ENCODE measurements at places on chromosomes 1 and 21. TPM values are rescaled to one million over a fixed set of nuclear protein-coding genes. Genes with fewer than 3 reads are reported as not detected.

DNA sequence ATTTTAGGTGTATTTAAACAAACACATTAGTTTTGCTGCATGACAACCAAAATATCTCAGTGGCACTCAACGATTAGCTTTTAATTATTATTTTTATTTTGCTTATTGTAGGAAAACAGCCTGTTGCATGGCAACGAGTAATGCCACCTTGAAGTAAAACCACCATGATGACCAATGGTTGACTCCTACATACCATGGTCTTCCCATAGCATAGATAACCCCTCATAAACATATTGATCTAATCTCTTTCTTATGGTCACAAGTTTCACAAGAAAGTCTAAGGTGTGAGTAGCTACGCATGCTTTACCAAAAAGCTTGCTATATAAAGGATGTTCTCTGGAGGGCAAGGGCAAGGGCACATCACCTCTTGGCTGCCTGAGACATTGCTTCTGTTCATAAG, 61.5 kb upstream of the PTBP2 start:
- DNase-seq = no peak

Gene CCDC28B
- 53.3 TPM for polyA plus RNA-seq

DNA sequence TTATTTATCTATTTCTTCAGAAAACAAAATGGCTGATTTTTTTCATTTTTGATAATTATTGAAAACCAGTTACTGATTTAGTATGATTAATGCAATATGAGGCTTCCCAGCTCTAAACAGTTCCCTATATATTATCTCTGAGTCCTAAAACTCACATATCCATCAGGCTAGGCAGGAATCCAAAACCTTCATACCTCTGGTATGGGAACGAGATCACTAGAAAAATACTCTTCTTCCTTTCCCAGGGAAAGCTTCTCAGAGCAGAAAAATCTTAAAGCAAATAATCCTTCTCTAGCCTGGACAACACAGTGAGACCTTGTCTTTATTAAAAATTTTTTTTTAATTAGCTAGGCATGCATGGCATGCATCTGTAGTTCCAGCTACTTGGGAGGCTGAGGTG, 42.5 kb downstream of the KDM5B start:
- DNase-seq = no peak

DNA sequence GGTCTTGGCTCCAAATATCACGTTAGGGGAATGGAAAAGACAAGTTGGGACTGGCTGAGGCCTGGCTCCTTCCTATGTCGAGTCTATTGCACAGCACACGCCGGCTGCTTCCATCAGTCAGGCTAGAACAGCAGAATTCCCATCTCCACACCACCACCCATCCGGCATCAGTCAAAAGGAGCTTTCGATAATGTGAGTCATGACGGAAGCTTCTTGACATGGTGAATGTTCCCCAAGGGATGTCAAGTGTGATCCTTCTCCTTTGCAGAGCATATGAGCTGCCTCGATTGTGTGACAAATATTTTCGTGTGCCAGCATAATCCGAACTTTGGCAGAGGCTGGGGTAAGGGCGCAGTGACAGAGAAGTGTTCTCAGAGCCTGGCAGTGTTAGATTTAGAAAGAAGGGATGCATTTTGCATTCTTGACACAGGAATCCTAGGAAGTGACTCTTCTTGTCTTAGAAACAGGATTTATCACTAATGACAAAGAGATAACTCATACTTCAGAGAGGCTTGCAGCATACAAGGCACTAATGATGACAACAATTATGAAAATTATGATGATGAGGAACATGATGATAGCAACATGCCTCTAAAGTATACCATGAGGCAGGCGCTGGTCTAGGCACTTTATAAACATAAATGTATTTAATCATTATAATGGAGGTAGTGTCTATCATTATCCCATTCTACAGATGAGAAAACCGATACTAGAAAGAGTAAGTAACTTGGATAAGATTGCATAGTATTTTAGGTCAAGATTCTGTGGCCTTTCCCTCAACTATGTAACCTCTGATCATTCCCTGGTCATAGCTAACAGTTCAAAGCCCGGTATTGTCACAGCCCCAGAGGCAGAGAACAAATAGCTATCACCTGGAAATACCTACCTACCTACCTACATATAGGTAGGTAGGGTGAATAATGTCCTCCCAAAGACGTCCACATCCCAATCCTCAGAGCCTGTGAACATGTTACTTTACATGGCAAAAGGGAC, 135.0 kb downstream of the KCNJ6 start:
- DNase-seq = no peak

DNA sequence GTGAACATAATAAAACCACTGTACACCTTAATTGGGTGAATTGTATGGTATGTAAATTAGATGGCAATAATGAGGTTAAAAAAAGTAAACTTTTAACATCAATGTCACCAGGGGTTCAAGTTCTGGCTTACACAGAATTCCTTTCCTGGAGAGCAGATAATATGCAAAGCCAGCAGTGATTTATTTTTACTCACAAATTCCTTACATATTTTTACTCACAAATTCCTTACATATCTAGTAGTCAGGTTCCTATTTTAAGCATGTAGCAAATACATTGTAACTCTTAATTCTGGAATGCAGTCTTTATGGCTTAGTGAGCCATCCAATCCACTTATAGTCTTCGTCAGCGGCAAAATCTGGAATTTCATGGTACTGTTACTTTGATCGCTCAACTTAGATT, 1.3 kb upstream of the UBE4B start:
- DNase-seq = no peak

DNA sequence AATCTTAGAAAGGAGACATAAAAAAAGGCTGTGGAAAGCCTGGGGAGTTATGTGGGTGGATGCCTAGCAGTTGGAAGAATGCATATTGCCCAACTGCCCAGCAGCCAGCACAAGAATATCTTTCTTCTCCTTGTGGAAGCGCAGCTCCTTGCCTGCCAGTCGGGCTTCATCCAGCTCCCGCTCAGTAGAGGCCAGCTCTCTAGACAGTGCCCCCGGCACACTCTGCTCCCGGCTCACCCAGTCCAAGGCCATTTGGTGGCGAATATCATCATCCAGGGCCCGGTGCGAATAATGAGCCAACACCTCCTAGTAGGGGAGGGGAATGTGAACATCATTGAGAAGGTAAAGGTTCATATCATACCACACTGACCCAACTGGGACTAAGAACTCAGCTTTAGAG, 9.0 kb upstream of the RBM8A start:
- no peak for DNase-seq

DNA sequence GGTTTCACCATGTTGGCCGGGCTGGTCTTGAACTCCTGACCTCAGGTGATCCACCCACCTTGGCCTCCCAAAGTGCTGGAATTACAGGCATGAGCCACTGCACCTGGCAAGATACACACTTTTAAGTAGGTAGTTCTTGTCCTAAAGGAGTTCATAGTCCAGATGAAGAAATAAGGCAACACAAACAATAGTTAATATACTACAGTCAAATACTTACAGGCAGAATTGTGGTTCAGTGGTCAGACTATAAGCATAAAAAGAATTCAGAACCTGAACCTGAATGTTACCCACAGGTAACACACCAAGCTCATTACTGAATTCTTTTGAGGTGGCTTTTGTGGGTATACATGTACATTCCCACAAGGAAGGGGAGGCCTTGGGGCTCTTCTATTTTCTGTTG, 1.8 kb downstream of the SDHB start:
- DNase-seq = no peak

DNA sequence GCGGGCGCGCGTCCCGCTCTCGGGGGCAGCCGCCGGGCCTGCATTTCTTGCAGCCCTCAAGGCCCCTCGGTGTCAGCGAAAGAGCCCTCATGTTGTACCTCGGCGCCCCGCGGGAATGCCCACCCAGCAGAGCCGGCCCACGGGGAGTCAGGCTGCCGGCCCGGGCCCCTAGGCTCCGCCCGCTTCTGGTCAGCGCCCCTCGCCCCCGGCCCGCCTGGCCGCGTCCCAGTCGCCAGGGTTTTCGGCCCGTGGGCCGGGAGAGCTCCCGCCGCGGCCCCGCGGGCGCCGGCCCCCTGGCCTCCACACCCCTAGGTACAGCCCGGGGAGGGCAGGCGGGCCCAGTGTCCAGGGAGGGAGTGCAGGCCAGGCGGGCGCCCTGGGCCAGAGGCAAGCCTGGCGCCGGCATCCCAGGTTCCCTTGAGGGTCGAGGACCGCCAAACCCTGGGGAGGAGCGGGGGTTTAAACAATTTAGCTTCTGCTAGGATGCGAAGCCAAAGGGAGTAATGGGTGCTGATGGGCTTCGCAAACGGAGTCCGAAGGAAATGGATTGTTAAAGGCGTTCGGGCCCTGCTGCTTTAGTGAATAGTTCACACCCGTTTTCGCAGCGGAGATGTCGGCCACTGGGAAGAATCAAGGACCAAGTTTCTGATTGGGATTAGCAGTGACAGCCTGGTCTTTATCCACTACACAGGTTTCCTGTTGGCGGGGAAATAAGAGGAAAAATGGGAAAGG, 486 bp upstream of the KCNA3 start:
- no peak for DNase-seq

DNA sequence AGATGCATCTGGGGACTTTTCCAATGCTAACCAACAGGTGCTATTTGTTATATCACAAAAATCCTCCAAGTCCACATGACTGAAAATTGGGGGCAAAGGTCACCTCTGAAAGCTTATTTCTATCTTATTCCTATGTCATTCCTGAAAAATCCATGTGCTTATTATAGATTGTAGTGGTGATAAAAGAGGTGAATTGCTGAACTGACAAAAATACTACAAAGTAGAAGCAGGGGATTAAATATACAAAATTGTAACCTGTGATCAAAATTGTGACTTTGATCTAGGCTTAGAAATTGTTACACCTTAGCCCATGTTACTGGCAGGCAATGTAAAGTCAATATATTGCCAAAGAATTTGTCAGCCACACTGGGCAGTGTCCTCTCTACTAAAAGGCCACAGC, 62.3 kb downstream of the IER5 start:
- no peak for DNase-seq

DNA sequence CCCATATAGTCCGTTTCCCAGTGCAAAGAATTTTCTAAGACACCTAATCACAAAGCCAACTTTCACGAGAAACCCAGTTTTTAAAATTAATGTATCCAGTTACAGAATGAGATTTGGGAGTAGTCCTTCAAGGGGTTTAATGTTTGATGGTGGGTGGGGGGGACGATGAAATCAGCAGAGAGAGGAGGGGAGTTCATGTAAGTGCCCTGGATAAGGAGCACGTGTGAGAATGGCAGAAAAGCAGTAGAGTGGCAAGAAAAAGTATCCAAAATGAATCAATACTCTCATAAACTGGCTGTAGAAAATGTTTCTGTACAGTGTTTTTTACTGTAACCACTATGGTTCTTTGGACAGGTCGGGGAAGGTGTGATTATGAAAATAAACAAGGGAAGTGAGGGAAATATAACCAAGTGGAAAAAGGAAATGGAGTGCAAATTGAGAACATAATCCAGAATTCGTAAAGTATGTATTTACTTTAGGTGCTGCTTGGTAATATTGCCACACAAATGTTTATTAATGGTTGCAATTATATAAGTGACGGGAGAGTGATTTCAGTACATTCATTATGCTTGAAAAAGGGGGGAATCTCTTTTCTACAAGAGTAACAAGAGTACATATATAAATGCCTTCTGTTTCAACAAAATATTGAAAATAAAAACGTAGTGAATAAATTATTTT, 118.7 kb upstream of the RRP15 start:
- DNase-seq = no peak

DNA sequence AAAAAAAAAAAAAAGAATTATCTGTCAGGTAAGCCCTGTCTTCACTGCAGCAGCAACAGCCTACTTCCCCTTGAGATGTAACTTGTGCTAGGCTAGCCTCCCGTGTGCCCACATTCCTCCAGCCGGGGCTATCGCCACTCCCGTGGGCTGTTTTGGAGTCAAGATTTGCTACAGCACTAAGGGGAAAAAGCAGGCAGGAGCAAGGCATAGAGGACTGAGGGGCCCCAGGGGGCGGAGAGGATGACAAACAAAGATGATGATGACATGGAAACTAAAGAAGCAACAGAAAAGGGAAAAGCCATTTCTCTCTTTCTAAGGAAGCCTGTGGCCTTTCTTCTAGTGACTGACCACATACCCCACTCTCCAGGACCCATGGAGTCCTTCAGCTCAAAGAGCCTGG, 1.9 kb downstream of the TNFAIP8L2 start:
- DNase-seq = no peak

Gene IL6R
- polyA plus RNA-seq = 6.7 TPM

DNA sequence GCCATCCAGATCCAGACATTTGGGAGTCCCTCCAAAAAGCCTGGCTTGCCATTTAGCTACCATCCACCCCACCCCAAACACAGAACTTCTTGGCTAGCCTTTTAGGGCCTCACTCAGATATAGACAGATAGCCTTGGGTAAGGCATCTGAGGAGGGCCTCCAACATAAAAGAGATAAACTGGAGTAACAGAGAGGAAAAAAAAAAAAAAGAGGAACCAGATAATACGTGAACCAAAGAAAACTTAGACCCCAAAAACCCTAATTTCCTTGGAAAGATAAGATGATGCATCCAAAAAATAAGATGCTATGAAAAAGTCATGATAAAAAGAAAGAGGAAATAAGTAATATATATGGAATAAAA, 19.8 kb upstream of the LSS start:
- DNase-seq = no peak

GRCh38 chr1:14617791-14618190, 19.3 kb downstream of the KAZN start:
- no peak for DNase-seq

GRCh38 chr1:25754470-25755181, 45.4 kb upstream of the SELENON start:
- peak; percentile 58 for DNase-seq

DNA sequence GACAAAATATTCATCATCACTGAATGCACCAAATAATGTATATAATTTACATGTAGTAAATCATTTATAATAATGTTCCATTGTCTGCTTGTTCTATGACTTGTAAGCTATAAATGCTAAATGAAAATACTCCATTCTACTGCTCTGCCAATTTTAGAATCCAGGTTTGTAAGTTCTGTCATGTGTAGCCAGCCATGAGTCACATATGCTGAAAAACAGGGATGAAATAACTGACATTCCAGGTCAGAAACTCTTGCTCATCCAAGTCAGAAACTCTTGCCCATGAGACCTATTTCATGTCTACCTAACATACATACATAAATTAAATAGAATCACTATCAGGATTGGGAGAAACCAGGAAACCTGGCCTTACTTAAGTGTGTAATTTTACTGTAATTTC, 95.6 kb downstream of the ASH1L start:
- peak; percentile 31 for DNase-seq

GRCh38 chr1:67350783-67351182, 43.1 kb downstream of the IL12RB2 start:
- DNase-seq = no peak

Gene KCNJ9
- 0.13 TPM for polyA plus RNA-seq

GRCh38 chr1:29506678-29507225, 270.4 kb downstream of the PTPRU start:
- no peak for DNase-seq

Measured in muscle of back (tissue), 13 donors.